ENCODE measurements at places on chromosomes 5 and 9. TPM values are rescaled to one million over a fixed set of nuclear protein-coding genes. Genes with fewer than 3 reads are reported as not detected.

- DNase-seq, result no peak
Measured at GRCh38 chr5:1867114-1867814, 15.5 kb downstream of the IRX4 start.

- peak; percentile 58 for DNase-seq
Measured at GRCh38 chr5:161263191-161263590, 283.3 kb downstream of the GABRB2 start.

- DNase-seq, result no peak
Measured at GRCh38 chr9:3857673-3858072, 331.9 kb upstream of the RFX3 start.

GRCh38 chr5:16446993-16447392 lies 18.6 kb downstream of the ZNF622 start:
- DNase-seq, result no peak

GRCh38 chr9:122016744-122017143 lies 76.4 kb downstream of the TTLL11 start:
- DNase-seq, result no peak

GRCh38 chr5:136781464-136781863 lies 416.1 kb upstream of the TRPC7 start:
- no peak for DNase-seq

- no peak for DNase-seq
Measured at GRCh38 chr5:2669259-2669658, 82.2 kb downstream of the IRX2 start.

DNA sequence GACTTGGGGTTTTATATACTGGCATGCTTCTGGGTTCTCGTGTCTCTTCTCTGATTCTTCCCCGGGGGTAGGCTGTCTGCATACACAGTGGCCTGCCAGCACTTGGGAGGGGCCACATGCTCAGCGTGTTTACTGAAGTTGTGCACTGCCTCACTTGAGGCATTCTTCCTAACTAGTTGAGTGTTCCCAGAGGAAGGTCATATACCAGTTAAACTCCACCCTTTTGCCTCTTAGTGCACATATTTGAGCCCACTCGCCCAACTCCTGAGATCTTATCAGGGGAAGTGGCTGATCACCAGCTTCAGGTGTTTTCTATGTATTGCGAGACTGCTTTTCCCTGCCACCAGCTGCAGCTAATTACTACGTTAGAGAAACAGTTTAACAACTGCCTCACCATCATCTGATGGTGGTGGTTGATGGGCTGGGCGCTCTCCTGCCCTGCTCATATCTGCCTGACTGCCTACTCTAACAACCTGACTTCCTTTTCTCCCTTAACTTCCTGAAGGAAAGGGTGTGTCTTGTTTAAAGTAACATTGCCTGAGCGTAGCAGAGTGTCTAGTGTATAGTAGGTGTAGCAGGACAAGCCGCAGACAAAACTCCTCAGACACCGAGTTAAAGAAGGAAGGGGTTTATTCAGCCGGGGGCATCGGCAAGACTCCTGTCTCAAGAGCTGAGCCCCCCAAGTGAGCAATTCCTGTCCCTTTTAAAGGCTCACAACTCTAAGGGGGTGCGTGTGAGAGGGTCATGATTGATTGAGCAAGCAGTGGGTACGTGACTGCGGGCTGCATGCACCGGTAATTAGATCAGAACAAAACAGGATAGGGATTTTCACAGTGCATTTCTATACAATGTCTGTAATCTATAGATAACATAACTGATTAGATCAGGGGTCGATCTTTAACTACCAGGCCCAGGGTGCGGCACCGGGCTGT lies 60.1 kb upstream of the CLINT1 start:
- peak; percentile 33 for DNase-seq

DNA sequence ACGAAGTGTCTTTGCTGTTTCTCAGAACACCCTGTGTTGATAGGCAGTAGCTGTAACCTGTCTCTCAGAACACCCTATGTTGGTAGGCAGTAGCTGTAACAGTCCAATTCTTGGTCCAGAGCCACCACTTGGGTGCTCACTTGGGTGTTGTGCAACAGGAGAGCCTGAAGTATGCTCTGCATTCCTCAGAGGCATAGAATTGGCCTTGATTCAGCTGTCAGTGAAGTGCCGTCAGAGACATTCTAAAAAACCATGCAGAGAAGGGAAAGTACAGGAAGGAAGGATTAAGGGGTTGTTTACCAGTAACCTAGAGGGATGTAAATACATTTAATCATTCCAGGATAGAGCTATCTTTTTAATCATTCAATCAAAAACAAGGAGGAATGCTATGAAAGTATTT lies 231.2 kb downstream of the ARRDC3 start:
- peak; percentile 52 for DNase-seq

GRCh38 chr9:74503666-74504065 lies 6.5 kb downstream of the RORB start:
- no peak for DNase-seq

DNA sequence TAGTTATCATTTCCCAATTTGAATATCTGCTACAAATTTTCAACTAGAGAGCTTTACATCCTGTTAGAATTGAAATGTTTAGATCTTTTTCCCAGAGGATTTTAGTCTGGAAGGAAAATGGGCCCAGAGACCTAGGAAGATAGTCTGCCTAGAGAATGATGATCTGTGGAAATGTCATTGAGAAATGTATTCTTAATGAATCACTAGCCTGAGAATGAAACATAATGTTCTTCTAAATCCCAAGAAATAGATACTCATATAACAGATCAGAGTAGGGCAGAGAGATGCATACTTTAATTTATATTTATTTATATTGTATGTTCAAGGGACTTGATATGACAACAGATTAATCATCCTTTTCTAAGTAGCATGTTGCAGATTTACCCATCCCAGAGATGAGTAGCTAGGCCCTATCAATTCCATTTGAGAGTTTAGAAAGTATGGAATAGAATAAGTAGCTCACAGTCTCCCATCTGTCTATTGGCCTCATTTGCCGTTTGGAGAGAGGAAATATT lies 25.1 kb upstream of the SLC44A1 start:
- no peak for DNase-seq

DNA sequence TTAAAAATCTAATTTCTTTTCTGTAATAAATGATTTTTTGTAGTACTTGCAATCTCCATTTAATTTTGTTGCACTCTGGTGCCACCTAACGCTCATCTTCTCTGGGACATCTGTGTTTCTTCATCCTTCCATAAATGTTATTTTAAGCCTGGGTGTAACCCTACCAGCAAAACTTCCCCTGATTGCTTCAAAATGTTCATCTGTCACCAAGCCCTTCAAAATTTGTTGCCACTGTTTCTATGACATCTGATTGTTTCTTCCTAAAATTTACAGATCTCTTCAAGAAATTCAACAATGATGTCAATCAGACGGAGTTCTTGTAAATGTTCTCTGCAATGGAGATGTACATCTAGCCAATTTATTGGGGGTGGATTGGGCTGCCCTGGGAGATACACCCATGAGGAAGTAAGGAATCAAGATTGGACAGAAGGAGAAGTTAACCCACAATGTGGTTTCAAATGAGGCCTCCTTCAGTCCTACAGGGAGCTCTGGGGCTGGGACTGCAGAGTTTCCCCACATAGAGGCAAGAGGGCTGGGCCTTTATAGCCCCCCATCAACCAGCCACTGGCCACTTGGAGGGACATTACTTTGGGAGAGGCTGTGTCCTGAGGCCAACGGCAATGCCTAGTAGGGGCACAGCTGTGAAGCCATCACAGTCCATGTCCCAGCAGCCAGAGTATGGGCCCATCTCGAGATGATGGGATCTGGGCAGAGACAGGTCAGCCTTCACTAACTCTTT lies 23.3 kb downstream of the MCTP1 start:
- DNase-seq, result peak; percentile 70

GRCh38 chr5:109695005-109695926 lies 5.5 kb downstream of the MAN2A1 start:
- DNase-seq, result no peak

- peak; percentile 83 for DNase-seq
Measured at GRCh38 chr5:140114341-140115185, 654 bp downstream of the PURA start.

The PCDHB16 gene
- not detected for polyA plus RNA-seq

The SPINK7 gene
- 55.8 TPM for polyA plus RNA-seq

The FOXD4L6 gene
- polyA plus RNA-seq, result 0.12 TPM

The HRCT1 gene
- not detected for polyA plus RNA-seq

The TMEM252 gene
- not detected for polyA plus RNA-seq
